Activated T-cell treated with anti-CD3 and anti-CD28 coated beads, Interleukin-2, amount 50 U/mL, for 72 hours (primary cell): ENCODE measurements at places on chromosomes 11 and 22. TPM values are rescaled to one million over a fixed set of nuclear protein-coding genes. Genes with fewer than 3 reads are reported as not detected.

DNA sequence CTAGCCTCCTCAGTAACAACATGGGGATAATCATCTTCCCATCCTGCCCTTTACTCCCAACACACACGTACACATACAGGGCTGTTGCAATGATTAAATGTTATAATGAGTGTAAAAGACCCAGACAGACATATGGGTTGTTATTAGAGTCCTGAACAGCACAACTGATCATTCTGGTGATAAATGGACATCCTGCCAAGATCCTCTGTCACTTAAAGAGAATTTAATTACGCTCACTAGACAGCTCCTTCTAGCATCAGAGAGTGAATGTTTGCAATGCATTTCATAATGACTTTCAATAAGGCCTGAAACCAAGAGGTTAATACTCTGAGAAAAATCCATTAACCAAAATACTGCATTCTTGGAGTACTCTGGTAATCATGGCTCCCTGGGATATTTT, 115.8 kb downstream of the KCNC1 start:
- no peak overlapping the region for H3K4me3 ChIP-seq
- H3K27me3 ChIP-seq, result no peaks in the 10 kb centered on the region
- H3K36me3 ChIP-seq, result no peaks in the 10 kb centered on the region
- H3K4me1 ChIP-seq, result no peaks in the 10 kb centered on the region
- H3K27ac ChIP-seq, result no peak overlapping the region
- no peak for DNase-seq

DNA sequence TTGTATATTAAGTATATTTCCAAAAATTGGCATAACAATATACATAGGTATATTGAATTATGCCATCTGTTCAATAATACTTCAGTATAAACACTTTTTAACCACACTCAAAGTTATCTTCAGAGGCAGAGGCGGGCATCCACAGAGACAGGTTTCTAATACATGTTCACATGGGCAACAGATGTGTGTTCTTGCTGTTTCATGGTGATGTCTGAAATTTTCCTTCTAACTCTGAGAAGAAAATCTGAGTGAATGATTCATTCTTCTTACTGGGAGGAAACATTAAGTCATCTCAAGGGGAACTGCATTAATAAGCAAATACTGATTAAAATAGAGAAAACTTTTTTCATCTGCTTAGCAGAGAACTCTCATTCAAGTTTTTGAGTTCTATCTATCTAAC, 1074.5 kb downstream of the LRRC4C start:
- no peaks in the 10 kb centered on the region for H3K4me1 ChIP-seq
- no peak overlapping the region for H3K27ac ChIP-seq
- H3K4me3 ChIP-seq, result no peak overlapping the region
- peaks cover 1% of the 10 kb centered on the region for H3K36me3 ChIP-seq

GRCh38 chr11:18727479-18728236, 1.7 kb upstream of the IGSF22 start:
- no peaks in the 10 kb centered on the region for H3K27me3 ChIP-seq
- no peak overlapping the region for H3K4me3 ChIP-seq
- no peaks in the 10 kb centered on the region for H3K36me3 ChIP-seq
- no peak overlapping the region for H3K27ac ChIP-seq

- peaks cover 75% of the 10 kb centered on the region for H3K4me1 ChIP-seq
- no peaks in the 10 kb centered on the region for H3K36me3 ChIP-seq
- no peak for DNase-seq
- no peaks in the 10 kb centered on the region for H3K27me3 ChIP-seq
These were observed 18.5 kb downstream of the NF2 start for GRCh38 chr22:29621761-29622526.

DNA sequence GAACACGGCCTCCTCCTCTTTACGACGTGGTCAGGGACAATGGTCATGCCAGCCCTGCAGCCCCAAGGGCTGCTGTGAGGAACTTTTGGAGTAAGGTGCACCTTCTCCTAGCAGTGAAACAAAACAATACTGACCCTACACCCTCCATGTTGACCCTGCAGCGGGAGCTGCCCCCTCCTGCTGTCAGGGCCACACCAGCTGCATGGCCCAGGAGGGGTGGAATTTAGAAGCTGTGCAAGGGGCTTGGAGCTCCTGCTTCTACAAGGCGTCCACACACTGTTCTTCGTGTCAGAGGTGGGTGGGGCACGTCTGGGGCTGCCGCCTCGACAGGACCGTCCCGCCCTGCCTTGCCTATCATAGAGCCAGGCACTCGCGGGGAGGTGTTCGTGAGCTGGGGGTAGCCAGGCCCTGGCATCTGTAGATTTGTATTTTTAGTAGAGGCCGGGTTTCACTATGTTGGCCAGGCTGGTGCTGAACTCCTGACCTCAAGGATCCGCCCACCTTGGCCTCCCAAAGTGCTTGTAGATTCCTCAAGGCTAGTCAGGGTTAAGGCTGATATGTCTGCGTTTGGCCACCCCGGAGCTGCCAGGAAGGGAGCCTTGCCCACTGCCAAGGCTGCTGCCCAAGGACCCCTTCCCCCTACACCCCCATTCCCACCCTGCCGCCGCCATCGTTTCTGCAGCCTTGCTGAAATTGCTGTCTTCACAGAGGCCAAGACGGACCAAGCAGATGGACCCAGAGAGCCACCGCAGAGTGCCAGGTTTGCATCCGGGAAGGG, 15.9 kb downstream of the INCENP start:
- no peak for DNase-seq
- H3K4me3 ChIP-seq, result no peak overlapping the region
- H3K27me3 ChIP-seq, result no peaks in the 10 kb centered on the region
- H3K36me3 ChIP-seq, result peaks cover 9% of the 10 kb centered on the region
- H3K4me1 ChIP-seq, result no peaks in the 10 kb centered on the region

DNA sequence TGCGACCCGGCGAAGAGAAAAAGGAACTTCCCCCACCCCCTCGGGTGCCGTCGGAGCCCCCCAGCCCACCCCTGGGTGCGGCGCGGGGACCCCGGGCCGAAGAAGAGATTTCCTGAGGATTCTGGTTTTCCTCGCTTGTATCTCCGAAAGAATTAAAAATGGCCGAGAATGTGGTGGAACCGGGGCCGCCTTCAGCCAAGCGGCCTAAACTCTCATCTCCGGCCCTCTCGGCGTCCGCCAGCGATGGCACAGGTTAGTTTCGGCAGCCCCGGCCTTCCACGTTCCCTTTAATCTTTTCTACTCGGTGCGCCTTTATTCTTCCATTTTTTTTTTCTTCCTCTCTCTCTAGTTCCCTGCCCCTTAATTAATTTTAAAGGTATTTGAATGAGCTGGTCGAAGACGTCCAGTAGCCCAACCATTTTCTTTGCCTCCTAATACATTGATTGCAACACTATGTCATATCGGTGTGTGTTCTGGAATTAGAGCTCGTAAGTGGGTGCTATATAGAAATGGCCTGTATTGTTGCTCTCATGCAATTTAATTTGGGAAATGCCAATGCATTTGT, 537 bp downstream of the EP300 start:
- peak; percentile 50 for DNase-seq
- peaks cover 13% of the 10 kb centered on the region for H3K36me3 ChIP-seq
- peak overlapping the region; percentile 100 for H3K4me3 ChIP-seq
- H3K27me3 ChIP-seq, result no peaks in the 10 kb centered on the region

DNA sequence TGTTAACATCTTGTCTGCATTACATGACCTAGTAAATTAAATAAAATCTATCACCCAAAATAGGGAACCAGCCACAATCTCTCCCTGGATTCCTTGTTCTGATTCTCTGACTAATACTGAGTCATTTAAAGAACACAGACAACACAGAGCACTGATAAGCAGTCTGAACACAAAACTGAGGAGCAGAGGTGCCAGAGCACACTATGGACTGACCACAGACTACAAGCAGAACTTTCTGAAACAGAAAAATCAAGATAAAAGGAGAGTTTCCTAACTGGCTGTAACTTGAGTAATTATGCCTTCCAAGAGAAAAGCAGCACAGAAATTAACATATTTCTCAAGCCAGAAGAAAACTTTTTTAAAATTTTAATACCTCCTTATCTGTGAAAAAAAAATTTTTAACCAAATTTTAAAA, 128.8 kb downstream of the SGSM3 start:
- H3K36me3 ChIP-seq, result peaks cover 3% of the 10 kb centered on the region
- DNase-seq, result no peak
- H3K4me1 ChIP-seq, result peaks cover 33% of the 10 kb centered on the region

DNA sequence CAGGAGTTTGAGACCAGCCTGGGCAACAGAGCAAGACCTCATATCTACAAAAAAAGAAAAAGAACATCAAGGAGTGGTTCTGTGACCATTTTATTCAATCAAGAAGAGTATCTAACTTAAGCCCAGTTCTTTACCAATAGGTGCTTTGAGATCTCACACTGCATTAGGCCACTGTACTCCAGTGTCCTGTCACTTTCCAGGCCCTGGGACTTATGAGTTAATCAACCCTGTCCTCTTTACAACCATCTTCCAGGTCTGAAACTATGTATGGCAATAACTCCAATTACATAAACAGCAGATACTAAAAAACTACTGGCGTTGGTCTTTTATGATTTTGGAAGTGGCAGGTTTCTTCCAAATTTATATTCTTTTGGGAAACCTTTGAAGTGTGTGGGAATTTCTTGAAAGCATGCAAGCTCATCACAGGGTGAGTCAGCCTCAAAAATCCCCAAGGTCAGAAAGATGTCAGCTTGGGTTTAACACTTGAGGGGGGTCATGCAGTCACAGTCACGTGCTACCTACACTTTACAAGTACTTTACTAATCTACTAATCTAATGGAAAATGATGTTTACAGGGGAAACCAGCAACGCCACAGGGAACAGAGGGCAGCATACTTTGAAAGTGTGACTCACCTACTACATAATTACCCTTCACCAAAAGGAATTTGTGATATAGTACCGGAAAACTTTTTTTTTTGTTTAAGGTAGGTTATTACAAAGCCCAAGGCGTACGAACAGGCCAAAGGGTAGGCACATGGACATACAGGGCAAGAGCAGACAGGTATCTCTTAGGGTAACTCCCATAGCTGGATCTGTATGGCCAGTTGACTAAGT, 15.6 kb downstream of the PISD start:
- peaks cover 45% of the 10 kb centered on the region for H3K4me1 ChIP-seq
- H3K27ac ChIP-seq, result peak overlapping the region; percentile 96
- peaks cover 8% of the 10 kb centered on the region for H3K36me3 ChIP-seq
- peak; percentile 47 for DNase-seq
- H3K27me3 ChIP-seq, result no peaks in the 10 kb centered on the region

- H3K4me1 ChIP-seq, result peaks cover 5% of the 10 kb centered on the region
- H3K27me3 ChIP-seq, result no peaks in the 10 kb centered on the region
- DNase-seq, result no peak
- H3K4me3 ChIP-seq, result no peak overlapping the region
- no peaks in the 10 kb centered on the region for H3K36me3 ChIP-seq
These were observed 68.1 kb downstream of the MPPED1 start for GRCh38 chr22:43479962-43480361.

DNA sequence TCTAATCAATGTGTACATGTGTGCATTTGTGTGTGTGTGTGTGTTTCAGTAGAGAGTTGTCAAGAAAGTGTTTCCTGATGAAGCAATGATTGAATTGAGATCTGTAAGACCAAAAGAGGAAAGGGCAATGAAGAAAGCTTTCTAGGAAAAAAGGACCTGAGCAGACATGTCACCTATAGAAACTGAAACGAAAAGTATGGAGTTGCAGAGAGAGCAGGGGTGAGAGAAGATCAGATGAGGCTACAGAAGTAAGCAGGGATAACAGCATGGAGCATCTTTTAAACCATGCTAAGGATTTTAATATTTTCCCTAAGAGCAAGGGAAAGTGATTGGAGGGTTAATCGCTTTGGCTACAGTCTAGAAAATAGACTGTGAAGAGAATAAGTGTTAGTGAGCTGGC, 1459.4 kb upstream of the TENM4 start:
- no peaks in the 10 kb centered on the region for H3K36me3 ChIP-seq
- H3K27ac ChIP-seq, result no peak overlapping the region
- no peak overlapping the region for H3K4me3 ChIP-seq
- no peak for DNase-seq

DNA sequence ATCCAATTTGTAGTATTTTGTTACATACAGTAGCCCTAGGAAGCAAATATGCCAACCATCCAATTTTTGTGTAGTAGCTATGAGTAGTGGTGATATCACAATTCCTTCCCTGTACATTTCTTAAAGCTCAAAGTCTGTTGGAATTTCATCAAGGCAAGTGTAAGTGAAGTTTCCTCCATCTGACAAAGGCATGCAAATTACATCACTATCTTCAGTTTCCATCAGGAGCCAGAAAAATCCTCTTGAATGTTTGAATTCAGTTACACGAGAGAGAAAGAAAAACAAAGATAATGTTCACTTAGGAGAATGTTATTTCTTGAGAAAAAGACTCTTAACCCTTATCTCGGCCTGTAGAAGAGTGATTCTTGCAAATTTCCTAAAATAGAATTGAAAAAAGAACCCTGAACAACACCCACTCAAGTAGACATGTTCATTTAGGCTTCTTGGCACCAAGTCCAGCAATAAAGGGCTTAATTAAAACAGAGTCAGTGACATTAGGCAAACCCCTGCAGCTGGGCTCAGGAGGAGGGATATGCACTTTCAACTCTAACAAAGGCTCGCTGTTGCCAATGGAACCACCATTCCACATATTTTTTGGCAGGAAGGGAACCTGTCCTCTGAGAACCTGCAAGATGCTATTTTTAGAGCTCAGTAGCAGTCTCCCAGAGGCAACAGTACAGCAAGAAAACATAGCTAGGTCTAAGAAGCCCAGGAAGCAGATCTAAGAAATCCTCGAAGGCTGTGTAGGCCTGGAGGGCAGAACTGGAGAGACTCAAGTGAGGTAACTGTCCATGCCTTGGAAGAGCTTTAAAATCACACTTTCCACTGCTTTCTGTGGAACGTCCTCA, 144.6 kb downstream of the CCDC81 start:
- H3K27me3 ChIP-seq, result no peaks in the 10 kb centered on the region
- H3K27ac ChIP-seq, result no peak overlapping the region
- H3K36me3 ChIP-seq, result no peaks in the 10 kb centered on the region

DNA sequence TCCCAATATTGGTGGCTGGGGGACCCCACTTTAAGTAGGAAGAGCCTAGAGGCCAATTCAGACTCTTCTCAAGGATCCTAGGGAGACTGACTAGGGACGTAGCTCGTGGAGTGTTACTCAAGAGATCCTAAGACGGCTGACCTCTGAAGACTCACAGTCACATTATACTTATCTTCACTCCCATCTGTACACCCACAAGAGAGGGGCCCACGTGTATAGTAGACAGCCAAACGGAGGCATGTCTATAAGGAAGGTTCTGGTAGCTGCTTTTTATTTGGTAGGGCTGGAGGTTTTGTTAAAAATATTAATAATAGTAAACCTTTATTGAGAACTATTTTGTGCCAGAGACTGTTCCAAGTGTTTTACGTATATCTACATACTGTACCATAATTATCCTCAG, 22.9 kb upstream of the APOA1 start:
- H3K4me1 ChIP-seq, result peaks cover 16% of the 10 kb centered on the region
- H3K27me3 ChIP-seq, result no peaks in the 10 kb centered on the region
- H3K27ac ChIP-seq, result no peak overlapping the region
- H3K4me3 ChIP-seq, result no peak overlapping the region
- peaks cover 5% of the 10 kb centered on the region for H3K36me3 ChIP-seq

GRCh38 chr11:77770629-77771028, 49.9 kb downstream of the RSF1 start:
- H3K27ac ChIP-seq, result peak overlapping the region; percentile 9
- peak overlapping the region; percentile 38 for H3K4me3 ChIP-seq
- no peaks in the 10 kb centered on the region for H3K36me3 ChIP-seq
- H3K4me1 ChIP-seq, result peaks cover 51% of the 10 kb centered on the region

LRRC4C gene
- not detected for total RNA-seq

SLC17A6 gene
- total RNA-seq, result not detected

CARS1 gene
- total RNA-seq, result 224 TPM

OR51D1 gene
- not detected for total RNA-seq

KCNQ1OT1 gene
- 0.26 TPM for total RNA-seq

UPK2 gene
- total RNA-seq, result 1.2 TPM

KRTAP5-9 gene
- total RNA-seq, result 0.21 TPM

ISX gene
- total RNA-seq, result not detected
